Articular chondrocyte of knee joint (primary cell): ENCODE measurements at places on chromosomes 4 and X. TPM values are rescaled to one million over a fixed set of nuclear protein-coding genes. Genes with fewer than 3 reads are reported as not detected.

Gene SMR3B
- not detected in 2 replicates for total RNA-seq

Gene HSFX1
- total RNA-seq = 0.43 and 1.2 TPM in 2 replicates

Gene SASH3
- total RNA-seq = not detected in 2 replicates

Gene IGBP1
- total RNA-seq = 80.3 and 90.7 TPM in 2 replicates

Gene USP9X
- total RNA-seq = 130 and 156 TPM in 2 replicates

Gene C4orf50
- not detected in 2 replicates for total RNA-seq

Gene RIPPLY1
- 0.13 TPM in 1 of 2 replicates, not detected in the other for total RNA-seq

Gene TAF1
- total RNA-seq = 32.8 and 34.2 TPM in 2 replicates

Gene STBD1
- 10.3 TPM in 2 replicates for total RNA-seq

Gene STATH
- total RNA-seq = not detected in 2 replicates

Gene RAB40AL
- total RNA-seq = 1.5 and 1.6 TPM in 2 replicates

Gene TLL1
- 3.8 and 9.7 TPM in 2 replicates for total RNA-seq

Gene EGFL6
- total RNA-seq = under 0.01 TPM in 1 of 2 replicates, not detected in the other

Gene SLC7A11
- 41.9 and 70.8 TPM in 2 replicates for total RNA-seq

Gene CXCL9
- not detected in 2 replicates for total RNA-seq

Gene PHEX
- 0.76 and 1.3 TPM in 2 replicates for total RNA-seq

Gene ADAM29
- not detected in 2 replicates for total RNA-seq

Gene RRAGB
- 25.6 and 27.0 TPM in 2 replicates for total RNA-seq

Gene GAGE1
- not detected in 2 replicates for total RNA-seq

Gene GABRA4
- total RNA-seq = 0.39 and 0.86 TPM in 2 replicates

Gene CACNA1F
- total RNA-seq = under 0.01 TPM in 1 of 2 replicates, not detected in the other

Gene ABLIM2
- 0.43 and 0.52 TPM in 2 replicates for total RNA-seq

Gene FRMD7
- 1.6 and 1.8 TPM in 2 replicates for total RNA-seq

Gene GPC4
- total RNA-seq = 0.13 and 0.76 TPM in 2 replicates

Gene DOK7
- total RNA-seq = 0.13 and 0.22 TPM in 2 replicates

Gene DAPP1
- total RNA-seq = not detected in 2 replicates

Gene VMA21
- 89.4 and 108 TPM in 2 replicates for total RNA-seq

Gene TMPRSS11D
- total RNA-seq = not detected in 2 replicates

Gene PHOX2B
- not detected in 2 replicates for total RNA-seq

Gene TLR8
- not detected in 2 replicates for total RNA-seq

Gene ERAS
- total RNA-seq = not detected in 2 replicates

Gene CLDN22
- not detected in 2 replicates for total RNA-seq

Gene FAM9B
- not detected in 2 replicates for total RNA-seq

Gene LINC00632
- 15.2 and 20.0 TPM in 2 replicates for total RNA-seq
